ENCODE measurements at places on chromosomes 3 and 15. TPM values are rescaled to one million over a fixed set of nuclear protein-coding genes. Genes with fewer than 3 reads are reported as not detected.

DNA sequence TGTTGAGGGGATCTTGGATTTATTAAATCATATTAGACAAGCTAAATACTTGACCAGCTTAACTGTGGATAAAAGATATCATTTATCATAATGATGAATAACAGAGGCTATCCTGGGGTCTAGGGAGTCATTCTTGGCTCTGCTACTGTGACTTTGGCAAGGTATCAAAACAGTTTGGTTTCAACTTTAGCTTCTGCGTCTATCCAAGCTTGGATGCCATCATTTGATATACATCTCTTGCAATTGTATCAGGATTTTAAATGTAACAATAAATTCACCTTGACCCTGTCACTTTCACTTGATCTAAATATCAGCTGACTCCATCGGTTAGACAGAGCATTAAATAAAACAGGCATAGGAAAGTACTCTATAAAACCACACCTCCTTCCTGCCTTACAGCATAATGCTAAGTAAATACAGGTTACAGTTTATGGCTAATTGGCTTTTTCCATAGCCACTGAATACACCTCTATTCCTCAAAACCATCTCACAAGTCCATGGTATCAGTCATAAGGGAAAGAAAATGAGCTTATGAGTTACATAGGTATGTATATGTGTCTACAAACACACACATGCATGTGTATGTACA is 262.9 kb downstream of the CTNNB1 start:
- DNase-seq: no peak

DNA sequence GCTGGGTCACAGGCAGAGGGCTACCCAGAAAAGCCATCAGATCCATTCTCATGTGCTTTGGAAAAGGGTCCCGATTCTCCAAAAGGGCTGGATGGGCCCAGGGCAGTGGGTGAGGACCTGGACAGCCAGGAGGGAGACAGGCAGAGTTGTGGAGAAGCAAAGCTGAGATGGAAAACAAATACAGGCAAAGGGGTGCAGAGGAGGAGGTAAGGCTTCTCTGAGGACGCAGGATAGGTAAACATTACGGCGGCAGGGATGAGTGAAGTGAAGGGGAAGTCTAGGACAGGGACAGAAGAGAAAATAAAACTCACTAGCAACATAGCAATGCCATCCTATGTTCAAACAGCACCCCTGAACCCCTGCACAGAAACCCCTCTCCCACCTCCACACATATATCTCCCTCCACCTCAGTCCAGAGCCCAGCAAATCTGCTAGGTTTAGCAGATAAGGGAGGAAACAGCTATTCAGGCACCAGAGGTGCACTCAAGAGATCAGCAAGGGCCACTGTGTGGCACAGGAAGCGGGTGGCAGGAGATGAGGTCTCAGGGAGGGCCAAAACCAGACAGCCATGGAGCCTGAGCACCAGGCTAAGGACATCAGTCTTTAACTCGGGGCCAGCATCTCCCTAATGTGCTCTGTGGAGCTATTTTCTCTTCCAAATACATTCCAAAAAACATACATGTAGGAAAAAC is 51.3 kb downstream of the HOMER2 start:
- no peak for DNase-seq

GRCh38 chr15:83107841-83108181 is 366 bp downstream of the TM6SF1 start:
- DNase-seq: no peak

DNA sequence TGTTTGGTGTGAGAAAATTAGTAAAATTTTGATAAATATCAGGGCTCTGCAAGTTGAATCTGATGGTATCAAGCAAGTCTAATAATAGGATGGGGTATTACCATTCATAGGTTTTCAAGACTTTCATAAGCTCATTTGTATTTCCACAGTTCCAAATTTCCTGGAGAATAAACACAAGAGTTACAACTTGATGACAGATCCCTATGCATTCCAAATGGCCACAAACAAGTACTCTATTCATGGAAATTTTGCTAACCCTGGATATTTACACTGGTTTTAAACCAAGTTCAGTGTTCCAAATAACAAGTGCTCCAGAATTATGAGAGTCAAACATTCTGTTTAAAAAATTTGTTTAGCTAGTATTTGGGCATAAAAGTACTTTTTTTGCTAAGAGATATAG is 75.0 kb upstream of the CNTN6 start:
- no peak for DNase-seq

DNA sequence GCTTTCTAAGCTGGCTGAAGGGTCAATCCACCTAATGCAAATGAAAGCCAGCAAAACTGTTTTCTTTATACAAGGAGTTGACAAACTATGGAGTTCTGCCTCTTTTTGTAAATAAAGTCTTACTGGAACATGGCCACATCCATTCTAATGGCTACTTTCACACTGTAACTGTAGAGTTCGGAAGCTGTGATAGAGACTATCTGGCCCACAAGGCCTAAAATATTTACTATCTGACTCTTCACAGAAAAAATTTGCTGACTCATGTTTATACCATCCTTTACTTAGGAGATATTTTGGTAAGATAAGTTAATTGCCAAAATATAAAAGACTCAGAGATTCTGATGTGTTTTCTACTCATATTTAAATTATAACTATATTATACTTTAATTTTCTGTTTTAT is 93.7 kb upstream of the GK5 start:
- no peak for DNase-seq

GRCh38 chr3:148233403-148233802 is 464.3 kb upstream of the AGTR1 start:
- DNase-seq: no peak

GRCh38 chr3:108126348-108126747 is 35.5 kb upstream of the CD47 start:
- no peak for DNase-seq

- DNase-seq: no peak
These were observed 194.9 kb upstream of the EPHA6 start for GRCh38 chr3:96619475-96619874.

Gene ALS2CL
- 30.8 TPM for polyA plus RNA-seq

Gene LRRC31
- polyA plus RNA-seq: 11.4 TPM
